ENCODE measurements at places on chromosomes 5 and 9.
A peak's percentile ranks its signal among the peaks of the same experiment; 100 is the strongest.

- DNase-seq: no peak
Measured at GRCh38 chr9:105390871-105391270, 57.0 kb upstream of the FSD1L start.

DNA sequence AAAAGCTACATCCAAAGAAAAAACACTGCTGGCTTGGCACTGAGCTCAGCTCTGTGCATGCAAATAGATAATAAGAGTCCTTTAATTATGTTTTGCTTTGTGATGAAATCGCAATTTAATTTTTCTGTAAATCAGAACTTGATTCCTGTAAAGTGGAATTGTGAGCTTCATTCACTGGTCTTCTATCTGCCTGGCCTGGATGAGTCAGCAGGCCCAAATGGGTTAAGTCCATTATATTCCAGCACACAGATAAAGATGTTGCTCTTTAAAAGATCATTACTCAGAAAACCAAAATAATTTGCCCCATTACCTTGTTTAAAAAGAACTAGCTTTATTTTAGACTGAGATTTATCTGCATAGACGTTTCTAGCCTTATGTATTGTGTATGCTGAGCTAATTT is 90.4 kb downstream of the CARTPT start:
- no peak for DNase-seq

GRCh38 chr5:10502130-10502529 is 60.5 kb downstream of the ROPN1L start:
- no peak for DNase-seq

GRCh38 chr5:78050888-78051287 is 243.6 kb downstream of the AP3B1 start:
- no peak for DNase-seq

- no peak for DNase-seq
Measured at GRCh38 chr5:35383041-35383440, 152.8 kb upstream of the PRLR start.

DNA sequence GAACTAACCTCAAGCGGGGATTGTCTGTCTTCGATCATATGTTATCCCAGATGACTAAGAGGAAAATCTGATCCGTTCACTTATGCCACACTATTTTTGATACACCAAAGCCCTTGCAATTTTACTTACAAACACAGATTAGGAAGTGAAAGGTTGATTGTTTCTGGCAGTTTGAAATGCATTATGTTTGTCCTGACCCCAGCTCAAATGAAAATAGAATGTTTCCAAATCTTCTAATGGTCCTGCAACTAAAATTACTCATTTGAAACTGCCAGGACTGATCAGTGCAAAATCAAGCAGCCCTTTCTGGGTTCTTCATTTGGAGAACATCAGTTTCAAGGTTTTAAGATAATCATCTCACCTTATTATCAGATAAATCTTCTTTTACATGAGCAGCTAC is 696.7 kb upstream of the WWC1 start:
- DNase-seq: no peak

DNA sequence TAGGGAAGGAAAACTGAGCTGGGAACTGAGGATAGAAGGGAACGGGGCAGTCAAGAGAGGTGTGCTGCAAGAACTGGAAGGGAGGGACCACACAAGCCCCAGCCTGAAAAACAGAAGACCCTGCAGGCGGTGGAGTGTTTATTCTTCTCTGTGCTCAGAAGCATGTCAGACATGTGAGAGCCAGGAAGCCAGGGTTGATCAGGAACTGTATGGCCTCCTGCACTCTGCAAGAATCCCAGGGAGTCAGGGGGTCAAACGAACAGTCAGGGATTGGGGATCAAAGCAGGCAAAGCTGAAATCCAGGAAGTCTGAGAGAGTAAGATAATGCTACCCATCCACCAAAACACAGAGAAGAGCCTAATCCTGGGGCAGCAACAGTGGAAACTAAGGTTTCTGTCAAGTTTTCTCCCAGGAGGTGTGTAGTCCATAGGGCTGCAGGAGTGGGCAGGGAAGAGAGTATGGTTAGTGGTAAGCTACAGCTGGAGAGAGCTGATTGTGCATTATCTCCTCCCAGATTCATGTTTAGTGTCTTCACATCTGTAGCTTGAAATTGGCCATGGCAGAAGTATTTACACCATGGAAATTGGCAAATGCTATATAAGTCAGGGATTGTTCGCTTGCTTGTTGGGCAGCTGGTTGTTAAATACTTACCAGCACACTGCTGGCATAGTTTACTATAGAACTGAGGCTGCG is 115.4 kb upstream of the SLC44A1 start:
- DNase-seq: no peak

GRCh38 chr9:7320139-7320538 is 479.4 kb downstream of the DMAC1 start:
- peak; percentile 78 for DNase-seq

- no peak for DNase-seq
Measured at GRCh38 chr5:154244476-154244875, 53.9 kb downstream of the GALNT10 start.

GRCh38 chr9:134815435-134816214 is 65.0 kb upstream of the FCN2 start:
- no peak for DNase-seq

DNA sequence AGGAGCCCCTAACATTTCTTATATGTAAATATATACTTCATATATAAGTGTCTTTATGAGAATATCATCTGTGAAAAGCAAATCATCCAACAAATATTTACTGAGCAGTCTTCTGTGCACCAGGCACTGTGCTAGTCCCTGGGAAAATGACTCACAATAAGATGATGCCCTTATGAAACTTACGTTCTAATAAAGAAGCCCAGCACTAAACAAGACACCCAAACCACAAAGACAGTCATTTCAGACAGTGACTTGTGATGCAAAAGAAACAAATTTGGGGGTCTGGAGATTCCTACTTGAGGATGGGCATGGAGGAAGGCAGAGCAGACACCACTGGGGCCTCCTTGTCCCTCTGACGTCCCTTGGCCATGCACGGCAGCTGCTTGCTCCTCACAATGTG is 30.6 kb upstream of the PPP1R2B start:
- DNase-seq: no peak

DNA sequence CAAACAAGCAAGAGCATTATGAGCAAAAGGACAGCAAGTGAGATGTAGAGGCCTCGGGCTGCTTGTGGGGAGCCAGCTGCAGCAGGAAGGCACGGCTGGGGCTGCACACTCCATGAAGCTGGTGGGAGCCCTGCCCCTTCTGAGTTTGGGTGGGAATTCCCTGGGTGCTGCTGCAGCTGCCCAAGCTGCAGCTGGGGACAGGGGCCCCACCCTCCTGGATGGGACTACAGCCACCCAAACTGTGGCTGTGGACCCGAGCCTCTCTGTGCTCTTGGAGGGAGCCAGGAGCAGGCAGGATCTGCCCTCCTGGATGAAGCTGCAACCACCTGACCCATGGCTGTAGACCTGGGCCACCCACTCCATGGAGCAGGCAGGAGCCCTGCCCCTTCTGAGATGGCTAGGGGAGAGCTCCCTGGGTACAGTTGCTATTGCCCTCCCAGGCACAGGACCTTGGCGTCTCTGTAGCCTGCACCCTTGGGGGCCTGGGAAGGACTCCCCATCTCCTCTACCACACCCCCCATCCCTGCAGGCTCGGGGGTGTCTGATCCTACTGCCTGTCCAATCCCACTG is 159.1 kb downstream of the ERCC6L2 start:
- no peak for DNase-seq

- no peak for DNase-seq
Measured at GRCh38 chr9:37892063-37892462, 11.9 kb downstream of the SLC25A51 start.

- DNase-seq: no peak
Measured at GRCh38 chr9:69771775-69772418, 12.1 kb upstream of the PTAR1 start.

- DNase-seq: no peak
Measured at GRCh38 chr9:842635-843426, 1.3 kb downstream of the DMRT1 start.

GRCh38 chr5:16856531-16856930 is 79.6 kb downstream of the MYO10 start:
- no peak for DNase-seq

DNA sequence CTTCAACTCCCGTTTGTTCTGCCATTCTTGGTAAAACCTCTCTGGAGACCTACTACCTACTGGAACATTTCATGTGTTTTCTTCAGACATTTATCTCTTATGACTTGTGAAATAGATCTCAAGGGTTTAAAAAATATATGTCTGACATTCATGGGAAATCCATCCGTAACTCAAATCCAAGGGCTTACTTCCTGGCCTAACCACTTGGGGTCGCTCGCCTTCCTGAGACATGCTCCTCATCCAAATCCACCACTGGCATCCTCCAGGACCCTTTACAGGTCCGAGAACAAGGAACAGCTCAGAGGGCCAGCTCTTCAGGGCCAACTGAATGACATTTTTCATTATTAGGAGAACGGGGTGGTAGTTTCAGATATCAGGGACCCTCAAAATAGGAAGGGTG is 235.1 kb upstream of the TUT7 start:
- no peak for DNase-seq

DNA sequence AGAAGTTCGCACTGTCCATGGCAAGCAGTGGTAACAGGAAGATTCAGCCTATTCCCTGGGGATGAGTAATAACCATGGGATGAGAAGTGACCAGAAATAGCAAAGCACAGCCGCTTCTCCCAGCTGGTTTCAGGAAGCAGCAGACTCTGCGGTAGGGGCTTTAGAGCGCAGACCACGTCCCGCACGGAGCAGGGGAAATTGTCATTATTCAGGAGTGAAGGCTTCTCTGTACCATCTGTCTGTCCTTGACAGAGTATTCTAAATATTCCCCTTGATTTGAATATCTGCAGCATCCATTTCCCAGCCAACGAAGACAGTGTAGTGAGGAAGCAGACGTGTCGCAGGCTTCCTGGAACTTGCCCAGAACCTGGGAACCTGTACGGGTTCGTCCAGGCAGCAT is 159.6 kb downstream of the NXNL2 start:
- DNase-seq: no peak

- no peak for DNase-seq
Measured at GRCh38 chr5:32020271-32020670, 153.8 kb downstream of the GOLPH3 start.

GRCh38 chr5:67774786-67775185 is 440.8 kb upstream of the PIK3R1 start:
- DNase-seq: no peak
